ENCODE measurements at places on chromosomes 7 and 10. TPM values are rescaled to one million over a fixed set of nuclear protein-coding genes. Genes with fewer than 3 reads are reported as not detected.

CAMK2B gene
- 0.27 TPM for total RNA-seq

DNA sequence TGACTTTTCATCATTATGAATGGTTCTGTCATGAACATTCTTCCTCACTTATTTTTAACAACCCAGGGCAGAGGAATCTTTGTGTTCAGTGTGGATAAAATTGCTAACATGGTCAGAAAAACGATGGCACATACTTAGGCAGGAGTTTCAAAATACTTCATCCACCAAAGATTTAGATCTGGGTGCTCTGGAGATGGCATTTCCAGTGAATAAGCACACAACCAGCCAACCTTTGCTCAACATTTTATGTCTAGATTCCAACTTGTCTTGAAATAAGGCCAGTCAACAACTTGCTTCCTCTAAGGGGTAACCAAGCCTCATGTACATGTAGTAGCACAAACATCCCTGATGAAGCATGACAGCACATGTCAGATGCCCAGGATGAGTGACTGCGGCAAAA is 33.4 kb upstream of the ADRB1 start:
- H3K36me3 ChIP-seq = no peaks in the 10 kb centered on the region
- H3K27me3 ChIP-seq = no peaks in the 10 kb centered on the region
- H3K4me1 ChIP-seq = peaks cover 5% of the 10 kb centered on the region

DNA sequence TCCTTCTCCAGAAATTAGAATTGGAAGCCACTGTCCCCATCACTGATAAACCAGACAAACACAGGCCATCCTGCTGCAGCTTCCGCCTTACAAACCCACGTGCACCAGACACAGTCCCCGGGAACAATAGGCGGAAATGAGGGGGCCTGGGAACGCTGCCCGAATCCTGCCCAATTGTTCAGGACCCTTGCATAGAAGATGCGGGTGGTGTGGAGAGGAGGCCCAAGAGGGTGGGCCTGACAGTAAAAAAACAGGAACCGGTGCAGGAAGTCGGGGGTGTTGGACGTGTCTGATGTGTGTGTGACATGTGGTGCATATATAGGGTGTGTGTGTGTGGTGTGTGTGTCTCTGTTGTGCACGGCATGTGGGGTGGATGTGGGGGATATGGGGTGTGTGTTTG is 26.5 kb upstream of the CHST15 start:
- no peak overlapping the region for H3K27ac ChIP-seq
- peaks cover under 1% of the 10 kb centered on the region for H3K27me3 ChIP-seq
- no peak for DNase-seq
- no peaks in the 10 kb centered on the region for H3K36me3 ChIP-seq
- peaks cover 9% of the 10 kb centered on the region for H3K4me1 ChIP-seq

DNA sequence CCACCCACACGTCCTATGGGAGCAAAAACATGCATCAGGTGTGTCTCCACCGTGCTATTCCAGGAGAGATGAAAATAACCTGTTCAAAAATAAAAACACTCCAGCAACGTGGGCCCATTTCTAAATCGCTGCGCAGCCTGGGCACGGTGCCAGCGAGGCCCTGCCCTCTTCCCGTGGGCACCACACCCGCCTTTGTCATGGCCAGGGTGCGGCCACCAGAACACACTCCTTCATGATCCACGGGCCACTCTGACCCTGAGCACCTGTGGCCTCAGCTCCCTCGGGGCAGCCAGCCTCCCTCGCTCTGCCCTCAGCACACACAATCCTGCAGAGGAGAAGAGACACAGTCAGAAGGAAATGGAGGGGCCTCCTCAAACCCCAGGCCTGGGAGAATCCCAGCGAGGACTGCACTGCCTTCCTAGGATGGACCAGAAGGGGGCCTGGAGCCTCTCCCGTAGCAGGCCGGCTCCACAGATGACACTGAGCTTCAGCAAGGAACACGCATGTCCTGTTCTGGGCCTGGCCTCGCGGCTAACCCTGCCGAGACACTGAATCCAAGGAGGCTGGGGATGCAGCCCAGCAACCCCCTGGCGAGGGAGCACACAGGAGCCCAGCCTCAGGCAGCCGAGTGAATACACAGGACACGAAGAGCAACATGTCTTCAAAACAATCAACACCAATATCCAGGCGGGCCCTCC is 169.0 kb downstream of the MAD1L1 start:
- no peaks in the 10 kb centered on the region for H3K4me1 ChIP-seq
- peak overlapping the region; percentile 57 for H3K27ac ChIP-seq
- no peak for DNase-seq
- peaks cover 14% of the 10 kb centered on the region for H3K36me3 ChIP-seq
- H3K27me3 ChIP-seq = no peaks in the 10 kb centered on the region

DNA sequence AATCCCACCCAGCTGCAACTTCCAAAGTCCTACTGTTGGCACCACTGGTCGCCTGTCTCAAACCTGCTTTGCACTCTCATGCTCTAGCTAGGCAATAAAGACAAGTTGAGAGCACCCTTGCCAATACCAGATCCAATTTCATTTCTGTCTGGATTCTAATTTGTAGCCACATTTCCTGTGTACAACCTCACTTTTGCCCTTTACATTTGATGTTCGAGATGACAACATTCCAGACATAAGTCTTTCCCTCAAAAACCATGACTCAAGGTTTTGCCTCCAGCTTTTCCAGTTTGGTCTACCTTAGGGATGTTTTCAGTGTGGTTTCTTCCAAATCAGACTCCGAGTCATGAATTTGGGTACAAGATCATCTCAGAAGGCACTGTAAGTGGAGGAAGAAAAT is 309.0 kb downstream of the GPAM start:
- no peak for DNase-seq
- H3K4me3 ChIP-seq = no peak overlapping the region
- H3K36me3 ChIP-seq = no peaks in the 10 kb centered on the region
- H3K4me1 ChIP-seq = no peaks in the 10 kb centered on the region
- H3K27ac ChIP-seq = no peak overlapping the region
